ENCODE measurements at places on chromosomes 4 and X.

DNA sequence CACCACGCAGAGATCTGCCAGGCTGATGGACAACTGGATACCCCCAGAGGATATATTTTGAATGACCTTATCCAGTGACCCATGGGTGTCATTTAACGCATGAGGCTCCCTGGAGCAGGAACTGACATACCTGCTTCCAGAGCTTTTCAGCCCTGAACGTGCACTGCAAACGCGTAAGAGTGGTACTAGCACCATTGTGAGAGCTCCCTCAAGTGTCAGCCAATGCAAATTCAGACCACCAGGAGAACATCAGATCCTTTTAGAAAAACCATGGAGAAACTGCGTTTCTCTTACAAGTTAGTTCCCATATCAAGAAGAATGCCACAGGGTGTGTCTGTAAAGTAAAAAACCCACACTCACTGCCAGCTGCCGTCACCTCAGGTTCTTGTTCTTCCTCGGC lies 7.3 kb downstream of the TREX2 start:
- DNase-seq, result no peak

GRCh38 chr4:87659247-87659931 lies 9.3 kb downstream of the DMP1 start:
- DNase-seq, result no peak

- no peak for DNase-seq
These were observed 548.6 kb downstream of the TLL1 start for GRCh38 chr4:166421556-166422156.

GRCh38 chr4:162874748-162875147 lies 291.9 kb downstream of the NAF1 start:
- DNase-seq, result no peak

DNA sequence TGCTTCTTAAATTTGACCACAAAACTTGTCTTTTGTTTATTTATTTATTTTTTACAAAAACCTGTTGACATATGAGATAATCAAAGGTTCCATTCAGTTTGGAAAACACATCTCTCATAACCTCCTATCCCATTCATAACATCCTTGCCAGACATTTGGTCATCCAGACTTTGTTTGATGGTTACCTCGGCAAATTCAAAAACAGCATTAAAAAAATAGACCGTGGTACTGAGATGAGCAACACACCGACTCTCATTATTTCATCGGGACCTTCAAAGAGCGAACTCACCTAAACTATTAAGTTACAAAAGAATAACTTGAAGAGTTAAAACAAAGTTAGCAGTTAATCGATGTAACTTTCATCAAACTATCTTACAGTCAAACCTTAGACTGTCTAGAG lies 85.8 kb upstream of the RPS6KA3 start:
- DNase-seq, result no peak

- no peak for DNase-seq
These were observed 47.0 kb downstream of the SOD3 start for GRCh38 chr4:24842356-24842755.

DNA sequence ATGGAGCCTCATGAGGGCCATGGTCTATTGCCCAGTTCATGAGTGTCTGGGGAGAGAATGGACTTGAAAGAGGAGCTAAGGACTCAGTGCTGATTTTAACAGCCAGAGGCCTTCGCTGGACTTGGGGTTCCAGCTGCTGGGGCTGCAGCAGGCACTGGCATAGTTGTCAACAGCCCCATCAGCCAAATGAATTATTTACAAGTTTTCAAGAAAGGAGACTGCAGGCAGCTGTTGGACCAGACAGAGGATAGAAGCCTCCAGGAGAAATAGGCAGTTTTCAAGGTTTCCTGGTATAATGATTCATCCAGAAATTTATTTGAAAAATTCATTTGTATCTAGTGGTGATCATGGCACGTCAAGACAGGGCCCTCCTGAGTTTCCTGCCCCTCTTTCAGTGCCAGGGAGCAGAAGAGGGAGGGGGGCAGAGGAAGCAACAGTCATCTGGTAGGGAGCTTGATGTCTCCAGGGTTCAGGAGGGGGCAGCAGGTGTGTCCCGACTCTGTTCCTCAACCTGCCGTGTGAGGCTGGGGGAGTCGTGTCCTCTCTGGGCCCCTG lies 63.1 kb upstream of the GPR78 start:
- DNase-seq, result no peak

DNA sequence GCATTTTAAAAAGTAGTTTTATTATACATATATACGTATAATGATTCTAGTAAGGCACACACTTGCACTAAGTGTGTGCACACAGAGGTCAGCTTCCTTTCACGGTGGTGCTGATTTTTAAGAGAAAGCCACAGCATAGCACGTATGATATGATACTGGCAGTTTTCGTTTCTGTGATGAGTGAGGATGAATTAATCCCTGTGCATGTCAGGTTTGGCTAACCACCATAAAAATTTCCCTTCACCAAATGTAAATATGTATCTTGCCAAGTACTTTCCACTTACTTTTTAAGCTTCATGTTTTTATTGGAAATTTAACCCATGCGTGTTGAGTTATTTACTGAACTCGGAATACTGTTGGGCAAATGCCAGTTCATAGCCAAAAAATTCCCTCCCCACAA lies 84.6 kb downstream of the SYNPO2 start:
- no peak for DNase-seq

GRCh38 chrX:11273544-11273943 lies 19.7 kb upstream of the AMELX start:
- DNase-seq, result no peak
